ENCODE measurements at places on chromosomes 12 and 14.

DNA sequence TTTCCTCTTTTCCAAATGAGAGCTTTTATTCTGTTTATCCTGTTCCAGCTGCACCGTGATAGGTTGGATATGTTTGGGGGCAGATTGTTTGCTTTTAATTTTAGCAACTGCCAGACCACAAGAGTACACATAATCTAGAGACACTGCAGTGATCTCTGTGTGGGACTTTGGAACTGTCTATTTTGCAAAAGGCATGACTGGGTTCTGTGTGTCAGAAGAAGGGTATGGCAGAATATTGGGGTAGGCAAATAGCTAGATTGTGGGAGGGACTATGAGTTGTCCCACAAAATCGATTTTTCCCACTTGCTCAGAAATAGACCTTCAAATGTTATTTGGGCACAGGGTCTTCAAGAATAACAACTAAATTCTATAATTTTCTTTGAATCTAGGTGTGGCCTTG lies 275.9 kb upstream of the KITLG start:
- no peak for DNase-seq

- DNase-seq: no peak
Observed at GRCh38 chr14:66099451-66099850, 386.7 kb upstream of the CCDC196 start.

DNA sequence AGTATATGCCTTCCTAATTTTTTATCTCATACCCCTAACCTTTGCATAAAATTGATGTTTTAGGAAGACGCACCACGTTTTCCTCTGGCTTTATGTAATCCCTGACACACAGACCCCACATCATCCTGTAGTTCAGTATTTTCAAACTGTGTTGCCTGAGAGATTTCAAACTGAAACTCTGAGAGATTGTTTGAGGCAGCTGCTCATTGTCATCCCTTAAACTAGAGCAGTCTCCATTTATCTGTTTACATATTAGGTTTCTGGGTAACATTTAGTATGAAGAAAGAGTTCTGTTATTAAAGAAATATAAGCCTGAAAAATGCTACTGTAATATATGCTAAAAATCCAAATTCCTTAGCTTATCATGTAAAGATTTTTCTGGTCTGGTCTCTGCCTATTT lies 24.3 kb downstream of the MNAT1 start:
- DNase-seq: no peak

- DNase-seq: no peak
Observed at GRCh38 chr12:67826946-67827720, 162.1 kb upstream of the IFNG-AS1 start.

- DNase-seq: peak; percentile 18
Observed at GRCh38 chr12:102169922-102170621, 27.6 kb downstream of the PMCH start.

- DNase-seq: peak; percentile 8
Observed at GRCh38 chr12:89384050-89384758, 31.9 kb upstream of the DUSP6 start.

DNA sequence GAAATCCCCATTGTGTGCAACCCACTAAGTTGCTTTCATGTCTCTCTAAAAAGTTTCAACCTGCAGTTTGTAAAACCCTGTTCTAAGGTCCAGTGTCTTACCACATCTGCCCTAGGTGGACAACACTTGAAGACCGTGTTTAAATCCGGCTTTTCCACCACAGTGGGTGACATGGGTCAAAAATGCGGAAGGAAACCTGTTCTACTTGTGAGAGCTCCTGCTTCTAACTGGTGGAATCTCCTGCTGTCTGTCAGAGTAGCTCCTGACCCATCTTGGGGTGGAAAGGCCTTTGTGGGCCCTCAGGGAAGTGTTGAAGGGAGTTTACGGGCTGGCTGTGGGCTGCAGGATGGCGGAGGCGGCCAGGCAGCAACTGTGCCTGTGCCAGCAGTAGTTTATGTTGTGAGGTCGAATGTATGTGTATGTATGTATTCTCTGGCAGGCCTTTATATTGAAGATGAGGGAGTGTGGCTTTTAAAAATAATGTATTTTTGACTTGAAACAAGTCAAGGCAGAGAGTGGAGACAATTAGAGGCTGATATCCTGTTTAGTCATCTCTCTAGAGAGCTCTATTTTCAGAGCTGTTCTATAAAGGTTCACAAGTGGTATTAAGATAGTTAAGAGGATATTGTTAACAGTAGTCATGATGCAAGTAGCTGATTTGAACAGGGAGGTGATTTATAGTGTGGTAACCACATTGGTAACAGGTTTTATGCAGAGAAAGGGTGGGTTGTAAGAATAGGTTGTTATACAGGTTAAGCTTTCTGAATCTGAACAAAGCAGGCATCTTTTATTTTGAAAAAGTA lies 67.0 kb downstream of the PRKCH start:
- no peak for DNase-seq

- DNase-seq: no peak
Observed at GRCh38 chr14:69093631-69094421, 59.1 kb downstream of the DCAF5 start.

DNA sequence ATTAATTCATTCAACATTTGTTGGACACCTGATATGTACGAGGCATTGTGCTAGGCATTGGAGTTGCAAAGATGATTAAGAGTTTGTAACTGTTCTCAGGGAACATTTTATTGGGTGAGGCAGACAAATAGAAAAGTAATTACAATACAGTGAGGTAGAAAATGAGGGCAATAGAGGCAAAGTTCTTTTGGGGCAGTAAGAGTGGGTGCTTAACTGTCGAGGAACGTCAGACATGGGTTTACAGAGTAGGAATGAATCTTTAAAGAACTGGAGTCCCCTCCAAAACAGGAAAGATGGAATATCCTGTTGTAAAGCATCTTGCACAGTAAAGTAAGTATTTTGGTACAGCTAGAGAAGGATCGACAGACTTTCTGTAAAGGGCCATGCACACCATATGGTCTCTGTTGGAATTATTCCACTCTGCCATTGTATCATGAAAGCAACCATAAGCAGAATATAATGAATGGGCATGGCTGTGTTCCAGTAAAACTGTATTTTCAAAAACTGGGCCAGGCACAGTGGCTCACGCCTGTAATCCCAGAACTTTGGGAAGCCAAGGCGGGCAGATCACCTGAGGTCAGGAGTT lies 9.1 kb downstream of the CREBL2 start:
- DNase-seq: no peak

DNA sequence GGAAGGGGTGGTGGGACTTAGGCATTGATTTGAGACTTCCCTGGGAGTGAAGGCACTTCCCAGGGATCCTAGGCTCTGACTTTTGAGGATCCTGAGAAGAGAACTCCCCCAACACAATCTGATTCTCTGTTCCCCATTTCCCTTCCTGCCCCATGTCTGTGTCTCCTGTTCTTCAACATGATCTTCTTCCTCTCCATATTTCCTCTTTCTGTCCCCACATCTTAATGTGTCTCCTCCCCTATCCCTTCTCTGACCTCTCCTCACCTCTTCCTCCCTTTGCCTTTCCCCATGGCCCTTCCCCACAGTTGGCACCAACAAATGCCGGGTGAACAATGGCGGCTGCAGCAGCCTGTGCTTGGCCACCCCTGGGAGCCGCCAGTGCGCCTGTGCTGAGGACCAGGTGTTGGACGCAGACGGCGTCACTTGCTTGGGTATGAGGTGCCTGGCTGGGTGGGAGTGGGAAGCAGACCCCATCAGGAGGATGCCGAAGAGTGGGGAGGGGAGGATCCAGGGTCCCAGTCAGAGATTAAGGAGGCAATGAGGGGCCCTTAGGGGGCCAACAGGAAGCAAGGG lies 15.2 kb upstream of the LRP1-AS start:
- no peak for DNase-seq

DNA sequence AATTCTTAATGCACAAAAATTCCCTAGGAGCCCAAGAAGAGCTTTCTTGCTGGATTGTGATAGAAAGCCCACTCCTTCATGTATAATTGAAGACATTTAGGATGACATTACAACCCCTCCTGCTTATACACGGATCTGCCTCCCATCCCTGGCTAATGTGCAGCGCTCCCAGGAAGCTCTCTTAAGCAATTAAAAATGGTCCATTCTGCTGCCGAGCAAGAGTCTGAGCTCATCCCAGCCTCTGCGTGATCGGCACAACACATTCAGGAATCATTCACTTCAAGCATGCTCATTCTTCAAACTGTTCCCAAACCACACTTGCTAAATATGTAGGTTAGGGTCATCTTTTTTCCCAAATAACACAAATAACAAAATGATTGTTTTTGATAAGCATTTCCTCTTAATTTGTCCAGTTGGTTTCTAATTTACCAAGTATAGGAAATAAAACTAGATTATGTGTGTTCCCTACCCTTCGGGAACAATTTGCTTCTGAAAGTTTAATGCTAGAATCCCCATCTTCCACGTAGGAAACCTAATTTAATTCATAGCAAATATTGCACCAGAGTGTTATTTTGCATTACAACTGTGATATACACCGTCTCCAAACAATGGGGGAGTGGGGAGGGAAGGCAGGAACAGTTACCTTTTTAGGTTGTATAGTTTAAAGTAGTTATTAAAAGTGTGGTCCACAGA lies 17.3 kb upstream of the TMEM233 start:
- no peak for DNase-seq

DNA sequence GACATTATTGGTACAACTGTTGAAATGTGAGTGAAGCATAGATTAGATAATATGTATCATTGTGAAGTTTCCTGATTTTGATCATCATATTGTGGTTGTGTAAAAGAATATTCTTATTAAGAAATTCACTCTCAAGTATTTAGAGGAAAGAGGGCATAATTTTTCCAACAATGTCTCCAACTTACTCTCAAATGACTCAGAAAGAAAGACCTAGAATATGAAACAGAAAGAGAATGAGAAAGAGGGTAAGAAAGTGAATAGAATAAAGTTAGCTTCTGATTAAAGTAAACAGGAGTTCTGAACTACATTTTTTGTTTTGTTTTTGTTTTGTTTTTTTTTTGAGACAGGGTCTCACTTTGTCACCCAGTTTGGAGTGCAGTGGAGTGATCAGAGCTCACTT lies 123.0 kb downstream of the CPNE8 start:
- no peak for DNase-seq

- no peak for DNase-seq
Observed at GRCh38 chr12:21644516-21644915, 13.1 kb downstream of the LDHB start.

DNA sequence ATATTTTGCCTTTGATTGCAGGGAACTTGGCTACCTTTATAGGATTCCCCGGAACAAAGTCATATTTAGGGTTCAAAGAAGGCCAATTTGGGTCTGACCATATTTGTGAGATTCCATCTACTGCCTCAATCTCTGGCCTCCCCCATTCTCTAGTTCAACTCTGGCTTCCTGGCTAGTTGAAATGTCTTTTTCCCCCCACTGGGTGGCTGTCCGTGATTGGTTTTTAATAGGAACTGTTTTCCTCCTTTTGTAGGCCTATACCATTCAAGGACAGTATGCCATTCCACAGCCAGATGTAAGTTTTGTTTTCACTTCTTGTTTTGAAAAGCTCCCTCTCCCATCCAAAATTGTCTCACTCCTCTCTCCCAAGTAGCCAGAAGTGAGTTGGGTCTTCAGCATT lies 13.8 kb downstream of the PCBP2 start:
- DNase-seq: no peak

DNA sequence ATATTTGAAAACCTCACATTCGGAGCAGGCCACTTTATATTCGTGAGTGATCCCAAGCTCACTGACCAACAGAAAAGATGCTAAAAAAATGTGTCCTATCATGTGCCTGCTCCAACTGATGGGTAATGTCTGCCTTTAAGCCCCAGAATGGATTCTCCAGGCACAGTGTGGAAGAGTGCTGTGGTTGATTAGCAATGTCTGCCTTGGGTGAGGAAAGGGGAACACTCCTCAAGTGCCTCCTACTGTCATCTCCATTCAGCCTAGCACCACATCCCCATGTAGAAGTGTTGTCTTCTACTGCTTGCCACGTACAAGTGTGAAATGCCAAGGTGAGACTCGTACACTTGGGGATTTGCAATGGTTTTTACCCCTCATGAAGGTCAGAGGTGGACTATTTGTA lies 199.3 kb downstream of the SLC41A2 start:
- DNase-seq: no peak

DNA sequence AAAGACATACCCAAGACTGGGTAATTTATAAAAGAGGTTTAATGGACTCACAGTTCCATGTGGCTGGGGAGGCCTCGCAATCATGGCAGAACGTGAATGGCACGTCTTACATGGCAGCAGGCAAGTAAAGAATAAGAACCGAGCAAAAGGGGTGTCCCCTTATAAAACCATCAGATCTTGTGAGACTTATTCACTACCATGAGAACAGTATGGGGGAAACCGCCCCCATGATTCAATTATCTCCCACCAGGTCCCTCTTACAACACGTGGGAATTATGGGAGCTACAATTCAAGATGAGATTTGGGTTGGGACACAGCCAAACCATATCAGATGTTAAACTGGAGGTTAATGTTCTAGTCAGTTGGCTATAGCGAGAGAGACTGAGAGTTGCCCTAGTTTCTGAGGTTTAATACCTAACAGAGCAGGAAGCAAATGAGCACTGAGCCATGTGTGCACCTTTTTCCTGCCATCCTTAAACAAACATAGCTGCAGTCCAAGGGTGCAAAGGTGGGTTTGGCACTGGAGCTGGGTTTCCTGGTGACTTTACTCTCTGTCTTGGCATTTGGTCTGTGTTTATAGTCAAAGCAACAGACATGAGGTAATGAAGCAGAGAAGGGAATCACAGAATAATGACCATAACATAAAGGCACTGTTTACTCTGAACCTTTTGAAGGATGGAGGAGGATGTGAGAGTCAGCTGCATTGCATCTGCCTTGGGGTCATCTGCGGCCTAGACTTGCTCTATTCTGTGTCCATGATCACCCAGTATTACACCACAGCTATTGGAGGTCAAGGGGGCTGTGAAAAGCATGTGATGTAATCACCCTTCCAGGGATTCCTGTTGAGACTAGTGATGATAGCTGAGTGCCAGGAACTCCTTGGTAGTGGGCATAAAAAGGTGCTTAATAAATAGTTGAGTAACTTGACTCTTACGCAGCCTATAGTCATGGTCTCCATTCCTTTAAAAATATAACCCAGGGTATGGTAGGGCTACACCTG lies 83.6 kb upstream of the USP44 start:
- peak; percentile 44 for DNase-seq

GRCh38 chr12:121949648-121950397 lies 31.4 kb downstream of the CFAP251 start:
- DNase-seq: no peak
